ENCODE measurements at places on chromosomes 16 and 17. TPM values are rescaled to one million over a fixed set of nuclear protein-coding genes. Genes with fewer than 3 reads are reported as not detected.

DNA sequence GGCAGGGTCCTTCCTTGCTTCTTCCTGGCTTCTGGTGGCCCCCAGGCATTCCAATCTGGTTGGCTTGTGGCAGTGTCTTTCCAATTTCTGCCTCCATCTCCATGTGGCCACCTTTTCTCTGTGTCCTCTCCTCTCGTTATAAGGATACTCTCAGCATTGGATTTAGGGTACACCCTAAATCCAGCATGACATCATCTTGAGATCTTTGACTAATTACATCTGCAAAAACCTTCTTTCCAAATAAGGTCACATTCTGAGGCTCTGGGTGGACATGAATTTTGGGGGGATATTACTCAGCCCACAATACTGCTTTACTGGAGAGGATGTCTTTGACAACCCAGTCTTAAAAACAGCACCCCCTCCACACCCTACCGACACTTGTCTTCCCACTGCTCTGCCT, 18.9 kb upstream of the CFAP20 start:
- no peaks in the 10 kb centered on the region for H3K36me3 ChIP-seq
- no peaks in the 10 kb centered on the region for H3K4me1 ChIP-seq
- DNase-seq, result no peak

DNA sequence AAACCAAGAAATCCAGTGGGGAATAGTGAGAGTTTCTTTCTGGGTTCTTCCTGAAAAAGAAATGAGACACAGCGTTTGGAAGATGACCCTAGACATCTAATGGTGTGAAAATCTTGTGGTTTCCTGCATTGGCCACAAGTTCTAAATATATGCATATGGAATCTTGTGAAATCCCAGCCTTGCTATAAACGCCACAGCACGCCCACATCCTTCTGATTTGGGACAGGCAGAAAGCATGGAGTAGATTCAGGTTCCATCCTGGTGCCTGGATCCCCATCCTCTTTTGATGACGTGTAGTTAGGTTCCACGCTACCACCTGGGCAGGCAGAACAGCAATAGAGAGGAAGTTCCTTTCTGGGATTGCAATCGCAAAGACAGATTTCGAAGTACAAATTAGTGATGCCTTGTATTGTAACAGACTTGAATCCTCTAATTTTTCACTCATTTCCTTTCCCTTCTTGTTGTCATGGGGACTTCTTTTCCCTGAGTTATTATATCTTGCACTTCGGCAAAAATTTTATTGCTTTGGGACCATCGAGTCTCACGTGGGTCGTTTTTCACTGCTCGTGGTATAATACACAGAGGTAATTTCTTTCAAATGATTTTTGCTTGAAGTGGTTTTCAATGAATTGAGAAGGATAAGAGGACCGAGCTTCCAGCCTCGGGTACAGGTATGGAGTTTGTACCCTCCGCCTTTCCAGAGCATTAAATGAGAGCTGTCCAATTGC, 37.6 kb downstream of the HS3ST4 start:
- no peak for DNase-seq
- H3K4me1 ChIP-seq, result no peaks in the 10 kb centered on the region
- no peak overlapping the region for H3K27ac ChIP-seq

DNA sequence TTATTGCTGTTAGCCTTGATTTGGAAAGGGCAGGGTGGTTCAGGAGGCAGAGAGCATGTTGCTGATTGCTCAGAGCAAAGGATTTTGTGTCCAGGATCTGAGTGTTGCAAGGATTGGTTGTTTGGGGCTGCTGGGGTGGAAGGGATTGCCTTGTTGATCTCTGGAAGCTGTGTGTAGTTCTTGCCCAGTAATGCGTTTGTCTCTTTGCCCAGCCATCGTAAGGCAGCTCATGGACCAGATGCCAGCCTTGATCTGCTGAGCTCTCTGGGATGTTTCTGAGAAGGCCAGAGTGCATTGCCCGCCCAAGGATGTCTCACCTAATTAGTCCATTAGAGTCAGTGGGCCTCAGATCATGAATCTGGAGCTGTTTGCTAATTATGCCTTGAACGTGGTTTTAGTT, 33.6 kb downstream of the NKD1 start:
- H3K36me3 ChIP-seq, result no peaks in the 10 kb centered on the region
- DNase-seq, result no peak
- H3K4me1 ChIP-seq, result peaks cover 6% of the 10 kb centered on the region
- no peaks in the 10 kb centered on the region for H3K27me3 ChIP-seq
- H3K27ac ChIP-seq, result no peak overlapping the region

GRCh38 chr16:54355251-54355650, 68.7 kb upstream of the IRX3 start:
- no peak overlapping the region for H3K27ac ChIP-seq
- no peaks in the 10 kb centered on the region for H3K4me1 ChIP-seq
- no peak overlapping the region for H3K4me3 ChIP-seq

- peak overlapping the region; percentile 93 for H3K27ac ChIP-seq
- no peaks in the 10 kb centered on the region for H3K27me3 ChIP-seq
- H3K4me1 ChIP-seq, result peaks cover 68% of the 10 kb centered on the region
- DNase-seq, result no peak
Observed at GRCh38 chr17:68600067-68600930, 868 bp downstream of the FAM20A start.

DNA sequence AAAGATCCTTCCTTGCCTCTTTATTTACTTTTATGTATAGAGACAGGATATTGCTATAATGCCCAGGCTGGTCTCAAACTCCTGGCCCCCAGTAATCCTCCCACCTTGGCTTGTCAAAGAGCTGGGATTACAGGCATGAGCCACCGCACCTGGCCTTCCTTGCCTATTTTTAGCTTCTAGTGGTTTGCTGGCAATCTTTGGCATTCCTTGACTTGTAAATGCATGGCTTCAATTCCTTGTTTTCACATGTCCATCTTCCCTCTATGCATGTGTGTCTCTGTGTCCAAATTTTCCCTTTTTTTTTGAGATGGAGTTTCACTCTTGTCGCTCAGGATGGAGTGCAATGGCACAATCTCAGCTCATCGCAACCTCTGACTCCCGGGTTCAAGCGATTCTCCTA, 22.5 kb downstream of the HEXIM2 start:
- H3K27ac ChIP-seq, result no peak overlapping the region
- H3K4me3 ChIP-seq, result no peak overlapping the region
- H3K4me1 ChIP-seq, result no peaks in the 10 kb centered on the region
- no peaks in the 10 kb centered on the region for H3K36me3 ChIP-seq
- H3K27me3 ChIP-seq, result no peaks in the 10 kb centered on the region
- no peak for DNase-seq

DNA sequence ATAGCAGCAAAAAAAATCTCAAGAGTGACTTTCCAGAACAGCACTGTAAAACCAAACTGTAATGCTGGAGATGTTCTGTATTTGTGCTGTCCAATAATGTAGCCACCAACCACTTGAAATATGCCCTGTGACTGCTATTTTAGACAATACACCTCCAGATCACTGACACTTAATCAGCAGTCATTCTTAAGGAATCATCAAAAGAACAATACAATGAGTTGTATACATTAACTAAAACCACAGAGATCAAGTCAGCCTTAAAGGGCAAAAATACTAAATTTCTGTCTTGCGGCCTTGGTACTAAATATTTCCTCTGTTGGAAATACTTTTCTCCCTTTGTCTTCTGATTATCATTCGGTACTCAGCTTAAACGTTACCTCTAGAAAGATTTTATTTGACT, 33.6 kb upstream of the ANKFY1 start:
- H3K4me1 ChIP-seq, result no peaks in the 10 kb centered on the region
- peaks cover 23% of the 10 kb centered on the region for H3K36me3 ChIP-seq
- no peak overlapping the region for H3K27ac ChIP-seq
- no peak for DNase-seq
- H3K27me3 ChIP-seq, result no peaks in the 10 kb centered on the region

DNA sequence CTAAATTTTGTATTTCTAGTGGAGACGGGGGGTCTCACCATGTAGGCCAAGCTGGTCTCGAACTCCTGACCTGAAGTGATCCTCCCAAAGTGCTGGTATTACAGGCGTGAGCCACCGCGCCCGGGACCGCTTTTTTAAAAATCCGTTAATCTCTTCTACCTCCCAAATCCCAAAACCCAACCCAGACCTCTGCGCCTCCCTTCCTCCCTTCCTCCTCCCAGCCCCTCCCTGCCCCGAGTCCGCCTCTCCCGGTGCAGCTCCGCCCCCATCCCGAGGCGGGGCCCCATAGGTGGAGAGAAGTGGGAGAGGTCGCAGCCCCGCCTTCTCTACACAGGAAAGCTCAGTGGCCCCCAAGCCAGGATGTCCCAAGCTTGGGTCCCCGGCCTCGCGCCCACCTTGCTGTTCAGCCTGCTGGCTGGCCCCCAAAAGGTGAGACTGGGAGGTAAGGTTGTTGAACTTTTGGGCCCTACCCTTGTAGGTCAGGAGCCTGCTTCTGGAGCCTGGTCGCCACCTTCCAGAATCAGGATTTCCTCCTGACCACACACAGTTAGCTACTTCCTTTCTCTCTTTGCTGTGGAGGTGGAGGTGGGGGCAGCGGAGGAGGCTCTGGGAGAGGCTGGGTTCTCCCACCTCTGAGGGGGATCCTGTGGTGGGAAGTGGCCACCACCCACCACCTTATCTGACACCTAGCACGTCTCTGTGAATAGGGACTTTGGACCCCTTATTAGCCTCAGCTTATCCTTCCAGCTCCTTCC, at the start of gene TMEM92:
Gene TMEM92, plus strand, starts transcription at position 325 of the 755 bp plus-strand sequence. Its CDS starts 36 bp downstream, at position 361.
- peaks cover 51% of the 10 kb centered on the region for H3K4me1 ChIP-seq
- H3K27me3 ChIP-seq, result peaks cover 40% of the 10 kb centered on the region
- peaks cover 6% of the 10 kb centered on the region for H3K36me3 ChIP-seq
- no peak for DNase-seq

DNA sequence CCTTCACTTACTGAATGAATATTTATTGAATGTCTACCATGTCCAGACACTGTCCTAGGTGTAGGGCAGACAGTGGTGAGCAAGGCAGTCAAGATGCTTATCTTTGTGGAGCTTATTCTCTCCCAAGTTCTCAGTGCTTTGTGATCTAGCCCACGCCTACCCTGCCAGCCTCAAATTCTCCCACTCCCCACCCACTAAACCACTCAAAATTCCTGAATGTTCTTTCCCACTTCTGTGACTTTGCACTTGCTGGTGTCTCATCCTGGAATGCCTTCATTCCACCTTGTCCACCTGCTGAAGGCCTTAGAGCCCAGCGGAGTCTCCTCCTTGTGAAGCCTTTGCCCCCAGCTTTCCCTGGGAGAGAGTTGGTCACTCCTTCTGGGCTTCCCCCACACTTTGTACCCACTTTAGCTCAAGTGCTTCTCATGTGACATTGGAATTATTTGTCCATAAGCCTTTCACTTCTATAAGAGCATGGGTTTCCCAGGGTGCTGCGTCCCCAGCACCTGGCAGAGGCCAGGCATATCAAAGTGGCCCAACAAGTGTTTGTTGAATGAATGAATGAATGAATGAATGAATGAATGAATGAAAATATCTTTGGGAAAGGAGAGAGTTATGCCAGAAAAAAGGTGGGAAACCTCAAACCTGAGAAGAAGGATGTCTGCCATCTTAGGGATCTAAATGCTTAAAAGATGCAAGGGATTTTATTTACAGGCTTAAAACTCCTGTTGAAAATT, 23.0 kb downstream of the CCDC182 start:
- no peak overlapping the region for H3K4me3 ChIP-seq
- no peaks in the 10 kb centered on the region for H3K27me3 ChIP-seq
- H3K36me3 ChIP-seq, result no peaks in the 10 kb centered on the region
- H3K4me1 ChIP-seq, result no peaks in the 10 kb centered on the region
- no peak for DNase-seq

GRCh38 chr17:49756323-49757150, 7.4 kb downstream of the FAM117A start:
- no peak for DNase-seq
- H3K4me1 ChIP-seq, result peaks cover 11% of the 10 kb centered on the region
- H3K27me3 ChIP-seq, result no peaks in the 10 kb centered on the region
- H3K4me3 ChIP-seq, result no peak overlapping the region

DNA sequence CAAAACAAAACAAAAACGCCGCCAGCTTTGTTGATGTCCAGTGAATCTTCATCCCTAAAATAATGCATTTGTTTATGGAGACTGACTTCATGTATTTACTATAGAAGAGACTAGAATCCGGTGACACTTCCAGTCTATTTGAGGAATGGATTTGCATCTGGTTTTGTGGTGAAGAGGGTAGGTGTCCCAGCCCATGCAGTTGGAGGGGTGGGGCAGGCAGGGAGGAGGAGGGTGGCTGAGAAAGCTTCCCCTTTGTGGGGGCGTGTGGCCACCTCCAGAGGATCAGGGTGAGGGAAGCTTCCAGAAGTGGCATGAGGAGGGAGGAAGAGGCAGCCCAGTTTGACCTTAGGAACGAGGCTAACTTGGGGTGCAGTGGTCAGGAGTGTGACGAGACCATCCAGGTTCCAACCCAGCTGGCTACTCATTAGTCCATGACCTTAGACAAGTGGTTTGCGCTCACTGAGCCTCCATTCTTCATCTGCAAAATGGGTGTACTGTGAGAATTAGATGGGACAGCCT, 69.5 kb downstream of the CMIP start:
- peaks cover 17% of the 10 kb centered on the region for H3K4me1 ChIP-seq
- DNase-seq, result no peak
- peaks cover 6% of the 10 kb centered on the region for H3K36me3 ChIP-seq
- H3K27me3 ChIP-seq, result no peaks in the 10 kb centered on the region

DNA sequence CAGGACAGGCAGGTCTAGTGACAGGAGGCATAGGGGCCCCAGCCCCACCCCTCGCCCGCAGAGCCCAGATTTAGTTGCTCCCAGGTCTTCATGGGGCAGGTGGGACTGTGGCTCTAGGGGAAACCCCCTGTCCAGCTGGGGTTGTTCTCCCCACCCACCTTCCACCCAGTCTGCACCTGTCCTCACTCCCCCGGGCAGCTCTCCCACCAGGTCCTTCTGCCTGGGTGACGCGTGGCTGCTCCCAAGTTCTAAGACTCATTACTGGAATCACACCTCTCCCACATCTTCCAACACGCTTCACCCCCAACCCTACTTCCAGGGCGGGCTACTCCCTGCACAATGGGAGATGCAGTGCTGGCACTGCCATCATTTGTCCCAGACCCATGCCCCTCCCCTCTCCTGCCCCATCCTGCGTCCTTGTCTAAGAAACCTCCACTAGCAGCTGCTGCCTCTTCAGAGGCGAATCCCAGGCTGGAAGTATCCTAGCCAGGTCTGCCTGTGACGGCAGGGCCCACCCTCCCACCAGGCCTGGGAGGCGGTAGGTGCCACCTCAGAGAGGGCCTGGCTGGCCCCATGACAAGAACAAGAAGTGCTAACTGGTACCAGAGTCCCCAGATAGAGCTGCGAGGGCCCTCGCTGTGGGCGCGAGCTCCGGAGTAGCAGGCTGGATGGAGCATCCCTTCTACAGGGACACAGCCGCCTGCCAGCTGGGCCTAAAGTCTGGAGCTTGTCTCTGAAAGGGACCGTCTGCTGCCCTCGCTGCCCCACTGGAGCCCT, 22.8 kb downstream of the GRIN2C start:
- no peaks in the 10 kb centered on the region for H3K36me3 ChIP-seq
- H3K27ac ChIP-seq, result no peak overlapping the region
- H3K27me3 ChIP-seq, result no peaks in the 10 kb centered on the region

DNA sequence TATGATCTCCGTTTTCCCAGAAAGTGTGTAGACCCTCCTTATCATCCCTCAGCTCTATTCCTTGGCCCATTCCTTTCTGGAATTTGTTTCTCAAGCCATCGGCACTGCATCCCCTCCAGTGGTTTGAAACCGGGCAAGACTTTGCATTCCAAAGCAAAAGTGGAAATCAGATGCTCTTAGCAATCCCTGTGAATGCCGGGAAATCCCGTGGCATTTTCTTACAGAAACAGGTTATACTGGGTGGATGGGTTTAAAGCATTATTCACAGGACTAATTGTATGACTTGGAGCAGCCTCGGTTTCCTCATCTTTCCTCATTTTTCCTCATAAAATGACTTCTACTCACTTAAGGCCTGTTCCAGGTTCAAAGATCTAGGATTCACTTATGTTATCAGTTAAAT, 52.0 kb downstream of the MAP2K6 start:
- no peak overlapping the region for H3K4me3 ChIP-seq
- no peak overlapping the region for H3K27ac ChIP-seq
- no peaks in the 10 kb centered on the region for H3K36me3 ChIP-seq
- no peak for DNase-seq

SPNS3 gene
- total RNA-seq, result 0.55 TPM

FSCN2 gene
- 3.4 TPM for total RNA-seq

SERPINF2 gene
- total RNA-seq, result 32.6 TPM

TRPV3 gene
- total RNA-seq, result 0.58 TPM

TPSAB1 gene
- 51.0 TPM for total RNA-seq

SOST gene
- not detected for total RNA-seq

All from left lung (tissue), 14 donors.